ENCODE measurements at places on chromosomes 3 and 15. TPM values are rescaled to one million over a fixed set of nuclear protein-coding genes. Genes with fewer than 3 reads are reported as not detected.

DNA sequence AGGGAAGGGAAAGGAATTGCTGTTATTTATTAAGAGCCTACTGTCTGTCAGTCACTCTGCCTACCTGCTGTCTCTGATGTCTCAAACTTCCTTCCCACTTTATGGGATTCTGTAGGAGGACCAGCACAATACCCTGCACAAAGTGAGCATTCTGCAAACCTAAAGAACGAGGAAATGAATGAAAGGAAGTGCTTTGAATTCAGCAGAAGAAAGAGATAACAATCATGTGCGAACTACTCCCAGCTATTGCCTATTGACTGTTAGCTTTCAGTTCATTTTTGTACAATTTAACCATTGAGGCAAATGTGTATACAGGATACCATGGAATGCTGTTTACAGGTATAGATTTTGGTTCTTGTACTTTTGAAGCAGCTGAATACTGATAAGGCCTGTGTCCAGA, 66.8 kb downstream of the CMSS1 start:
- no peak for DNase-seq

SERPINI2 gene
- total RNA-seq, result not detected

MME gene
- 117 TPM for total RNA-seq

DNA sequence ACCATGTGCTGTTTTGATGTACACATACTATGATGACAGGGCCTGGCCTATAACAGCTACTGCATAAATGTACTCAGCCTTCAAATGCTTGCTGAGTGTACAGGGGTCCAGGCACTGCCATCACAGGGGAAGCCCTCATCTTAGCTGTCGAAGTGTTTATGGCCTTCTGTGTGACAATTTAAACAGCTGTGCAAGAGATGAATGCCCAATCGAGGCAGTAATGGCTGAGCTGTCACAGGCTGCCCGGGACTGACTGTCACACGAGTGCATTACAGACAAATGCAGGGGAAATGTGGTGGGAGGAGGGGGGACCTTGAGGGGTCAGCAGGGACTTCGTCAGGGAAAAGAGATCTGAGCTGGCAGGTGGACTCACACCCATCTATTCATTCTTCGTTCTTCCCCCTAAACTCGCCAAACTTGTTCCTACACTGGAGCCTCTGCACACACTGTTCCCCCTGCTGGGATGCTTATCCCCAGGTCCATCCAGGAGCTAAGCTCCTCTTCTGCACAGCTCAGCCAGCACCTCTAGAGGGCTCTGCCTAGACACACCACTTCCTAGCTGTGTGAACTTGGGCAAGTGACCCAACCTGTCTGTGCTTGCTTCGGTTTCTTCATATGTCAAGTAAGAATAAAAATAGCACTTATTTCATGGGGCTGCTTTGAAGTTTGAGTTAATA, 156.2 kb upstream of the IQSEC1 start:
- DNase-seq, result no peak

GRCh38 chr15:57559875-57560274, 31.8 kb upstream of the MYZAP start:
- no peak for DNase-seq

LINGO1 gene
- 1.2 TPM for total RNA-seq

SNX4 gene
- 29.4 TPM for total RNA-seq

- DNase-seq, result no peak
Observed at GRCh38 chr15:98440917-98441316, 207.4 kb upstream of the IGF1R start.

DNA sequence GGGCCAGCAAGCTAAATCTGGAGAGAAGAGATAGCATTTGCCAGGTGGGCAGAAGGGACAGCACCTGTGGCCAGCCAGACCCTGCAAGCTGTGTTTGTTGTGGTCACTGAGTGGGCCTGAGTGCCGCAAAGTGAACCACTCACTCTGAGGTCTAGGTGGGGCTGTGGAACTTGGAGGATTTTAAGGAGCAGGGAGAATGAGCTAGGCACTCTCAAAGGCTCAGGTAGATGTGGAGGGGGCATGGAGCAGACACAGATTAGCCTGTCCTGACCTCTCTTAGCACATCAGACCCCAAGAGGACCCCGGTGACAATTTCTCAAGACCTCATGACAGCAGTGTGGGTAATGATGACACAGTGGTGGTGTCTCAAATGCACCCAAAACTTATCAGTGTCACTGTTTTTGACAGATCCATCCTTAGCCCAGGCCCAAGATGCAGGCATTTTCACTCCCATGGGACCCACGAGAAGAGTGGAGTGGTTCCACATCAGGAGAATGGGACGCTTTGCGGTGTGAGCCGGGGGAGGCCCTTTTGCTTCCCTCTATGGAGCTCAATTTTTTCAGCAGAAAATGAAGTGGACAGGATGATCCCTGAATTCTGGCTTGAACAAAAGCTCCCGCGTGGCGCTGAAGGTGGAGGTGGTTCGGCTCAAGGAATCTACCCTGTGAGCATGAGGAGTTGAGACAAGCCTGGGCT, 43.8 kb upstream of the TLE3 start:
- no peak for DNase-seq

SEMA4B gene
- total RNA-seq, result 51.2 TPM
